SK-MEL-5 (cell line): ENCODE measurements at places on chromosomes 13 and 19. TPM values are rescaled to one million over a fixed set of nuclear protein-coding genes. Genes with fewer than 3 reads are reported as not detected.

GDF15 gene
- total RNA-seq: 873 and 1,003 TPM in 2 replicates

MEIOSIN gene
- 0.37 and 0.45 TPM in 2 replicates for total RNA-seq

DNA sequence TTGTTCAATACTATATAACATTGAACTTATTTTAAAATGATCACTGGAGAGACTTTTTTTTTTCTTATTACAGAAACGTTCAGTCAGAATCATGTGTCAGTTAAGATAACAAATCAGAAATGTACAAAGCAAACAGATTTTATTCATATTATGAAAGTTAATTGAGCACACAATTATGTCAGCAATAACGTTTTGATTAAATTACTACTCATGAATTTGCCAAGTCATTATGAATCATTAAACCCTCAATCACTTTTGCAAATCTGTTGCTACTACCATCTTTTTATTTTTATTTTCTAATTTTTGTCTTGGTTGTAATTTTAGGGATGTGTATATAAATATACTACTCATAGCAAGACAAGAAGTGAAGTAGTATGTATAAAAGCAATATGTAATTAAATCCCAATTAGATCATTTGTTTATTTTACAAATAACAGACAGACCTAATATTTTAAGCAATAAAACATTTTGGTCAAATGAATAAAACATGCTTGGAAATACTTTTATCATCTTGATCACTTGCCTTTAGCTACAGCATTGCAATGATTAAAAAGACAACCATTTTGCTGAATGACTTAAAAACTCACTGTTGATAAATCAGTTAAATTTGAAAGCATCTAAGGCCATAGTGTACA, 893.4 kb upstream of the MIR17HG start:
- no peak for DNase-seq

GRCh38 chr19:6587093-6587820, 3.7 kb downstream of the CD70 start:
- DNase-seq: peak; percentile 15

DNA sequence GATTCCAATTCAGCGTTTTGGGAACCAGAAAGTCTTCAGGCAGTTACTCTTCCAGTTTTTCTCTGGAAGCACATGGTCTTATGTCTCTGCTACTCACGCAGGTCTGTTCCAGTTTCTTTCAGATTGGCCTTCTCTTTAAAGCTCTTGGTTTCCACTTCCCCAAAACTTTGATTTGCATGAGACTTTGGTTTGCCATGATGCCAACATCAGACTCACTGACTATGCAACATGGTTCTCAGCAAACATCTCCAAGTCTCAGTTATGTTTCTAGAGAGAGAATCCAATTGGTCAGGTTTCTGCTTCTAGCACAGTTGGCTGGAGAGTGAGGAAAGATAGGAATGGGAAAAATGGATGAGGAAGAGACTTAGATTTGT, 3.1 kb downstream of the AKAP11 start:
- no peak for DNase-seq

BST2 gene
- total RNA-seq: 0.21 and 1.9 TPM in 2 replicates

DNA sequence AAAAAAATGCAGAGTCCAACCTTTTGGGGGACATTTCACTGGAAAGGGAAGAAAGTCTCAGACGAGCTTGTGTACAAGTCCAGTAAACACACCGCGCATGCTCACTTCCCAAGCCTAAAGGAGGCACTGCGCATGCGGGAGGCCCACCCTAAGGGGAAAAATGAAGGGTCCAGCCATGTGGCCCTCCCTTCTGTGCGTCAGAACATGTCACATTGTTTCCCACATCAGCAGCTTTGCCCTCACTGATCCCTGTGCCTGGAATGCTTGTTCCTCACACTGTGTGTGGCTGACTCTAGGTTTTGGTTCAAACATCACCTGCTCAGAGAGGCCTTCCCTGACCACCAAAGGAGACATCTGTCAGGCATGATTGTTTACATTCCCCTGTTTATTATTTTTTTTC, 4.4 kb downstream of the ELSPBP1 start:
- DNase-seq: no peak

- DNase-seq: no peak
These were observed 30.0 kb downstream of the FLT1 start for GRCh38 chr13:28464861-28465460.
